Cerebellar nuclear complex (tissue), 1 donor: ENCODE measurements at places on chromosomes 5 and 9.

- no peak for DNase-seq
These were observed 41.0 kb upstream of the EGFL7 start for GRCh38 chr9:136621734-136622093.

DNA sequence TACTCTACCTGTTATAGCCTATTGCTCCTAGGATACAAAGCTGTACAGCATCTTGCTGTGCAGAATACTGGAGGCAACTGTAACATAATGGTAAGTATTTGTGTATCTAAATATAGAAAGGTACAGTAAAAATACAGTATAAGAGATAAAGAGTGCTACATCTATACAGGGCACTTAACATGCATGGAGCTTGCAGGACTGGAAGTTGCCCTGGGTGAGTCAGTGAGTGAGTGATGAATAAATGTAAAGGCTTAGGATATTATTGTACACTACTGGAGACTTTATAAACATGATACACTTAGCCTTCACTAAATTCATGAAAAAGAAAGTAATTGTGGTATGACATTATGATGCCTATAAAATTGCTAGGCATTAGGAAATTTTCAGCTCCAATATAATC lies 65.5 kb upstream of the OSMR start:
- no peak for DNase-seq

DNA sequence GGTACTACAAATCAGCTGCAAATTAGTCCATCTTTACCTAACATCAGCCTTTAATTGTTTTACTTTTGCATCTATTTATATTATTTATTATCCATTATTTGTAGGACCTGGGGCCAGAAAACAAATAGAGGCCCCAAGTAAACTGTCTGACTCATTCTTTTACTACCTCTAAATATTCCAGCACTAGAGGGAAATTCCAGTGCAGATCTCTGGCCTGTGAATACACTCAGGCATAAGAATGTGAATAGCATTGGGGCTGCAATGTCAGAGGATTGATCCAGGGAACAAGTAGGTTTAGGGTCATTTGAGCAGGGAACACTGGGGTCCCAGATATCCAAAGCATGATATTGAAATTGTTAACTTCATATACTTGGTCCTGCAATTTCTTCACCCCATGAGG lies 176.6 kb upstream of the TYRP1 start:
- DNase-seq: no peak

DNA sequence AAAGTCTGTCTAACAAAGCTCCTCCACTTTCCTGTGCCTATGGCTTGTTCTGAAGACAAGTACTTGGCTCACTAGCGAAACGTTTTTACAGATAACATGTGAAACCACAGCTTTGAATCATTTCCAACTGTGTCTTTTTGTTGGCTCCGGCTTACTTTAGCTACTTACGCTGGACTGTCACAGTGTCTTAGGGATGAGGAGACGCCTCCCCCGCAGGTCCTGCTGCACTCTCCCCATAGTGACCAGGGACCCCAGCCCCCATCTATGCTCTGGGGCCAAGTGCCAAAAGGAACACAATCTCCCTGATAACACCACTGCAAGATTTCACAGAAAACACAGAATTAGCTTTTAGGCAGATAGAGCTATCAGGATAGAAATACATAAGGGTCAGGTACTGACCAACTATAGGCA lies 219.1 kb downstream of the ADAMTS6 start:
- no peak for DNase-seq

DNA sequence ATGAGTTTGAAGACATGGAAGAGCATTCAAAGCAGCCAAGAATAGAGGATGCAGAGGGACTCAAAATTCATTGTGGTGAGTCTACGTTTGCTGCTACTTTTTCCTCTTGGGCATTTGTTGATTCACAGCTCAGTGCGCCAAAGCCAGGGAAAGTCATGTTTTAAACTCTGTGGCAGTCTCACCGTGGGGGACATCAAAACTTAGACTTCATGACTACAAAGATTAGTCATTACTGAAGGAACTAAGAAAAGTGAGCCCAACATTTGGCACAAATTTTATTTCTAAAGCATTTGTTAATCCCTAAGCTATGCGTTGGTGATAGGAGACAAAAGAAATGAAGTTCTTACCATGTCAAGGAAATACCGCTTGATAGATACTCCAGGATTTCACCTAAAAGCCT lies 73.7 kb upstream of the MTAP start:
- DNase-seq: no peak

- DNase-seq: no peak
These were observed 390.8 kb downstream of the DTWD2 start for GRCh38 chr5:118597543-118597942.

DNA sequence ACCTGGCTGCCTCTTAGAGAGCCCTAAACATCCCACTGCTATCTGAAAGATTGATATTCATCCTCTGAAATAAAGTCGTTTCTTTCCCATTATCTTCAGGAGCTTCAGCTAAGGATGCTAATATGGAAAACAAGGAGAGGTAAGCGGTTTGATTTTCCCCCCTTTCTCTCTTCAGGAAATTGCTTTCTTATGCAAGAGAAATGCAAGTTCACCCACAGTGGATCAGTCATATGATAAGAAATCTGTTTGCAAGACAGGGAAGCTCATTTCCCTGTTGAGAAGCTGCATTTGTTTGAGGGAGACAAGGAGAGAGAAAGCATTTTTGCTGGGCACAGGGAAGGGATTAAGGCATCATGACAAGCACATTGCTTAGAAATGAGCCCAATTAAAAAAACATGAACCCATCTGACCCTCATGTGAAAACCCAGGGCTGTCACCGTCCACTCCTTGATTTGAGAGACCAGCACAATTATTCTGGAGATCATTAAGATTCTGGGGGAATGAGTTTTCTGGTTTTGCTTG lies 53.7 kb upstream of the BOD1 start:
- DNase-seq: no peak

- no peak for DNase-seq
These were observed 207.3 kb downstream of the TMEM38B start for GRCh38 chr9:105901514-105902109.

GRCh38 chr5:39580702-39581453 lies 156.1 kb upstream of the DAB2 start:
- no peak for DNase-seq

DNA sequence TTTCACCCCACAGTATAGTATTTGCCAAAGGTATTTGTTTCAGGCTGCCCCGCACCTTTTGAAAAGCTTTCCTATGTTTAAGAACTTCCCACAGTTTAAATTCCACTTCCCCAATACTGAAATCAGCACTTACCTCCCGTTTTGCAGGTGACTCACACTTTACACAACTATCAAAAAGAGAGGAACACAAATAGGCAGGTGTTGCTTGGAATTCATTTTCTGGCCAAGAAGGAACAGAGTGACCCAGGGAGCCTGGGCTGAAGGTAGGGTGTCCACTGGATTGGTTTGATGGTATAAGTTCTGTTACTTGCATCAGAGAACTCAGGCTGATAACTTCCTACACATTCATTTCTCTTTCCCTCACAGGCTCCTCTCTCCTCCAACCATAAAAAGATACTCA lies 60.1 kb upstream of the SLC30A5 start:
- no peak for DNase-seq

DNA sequence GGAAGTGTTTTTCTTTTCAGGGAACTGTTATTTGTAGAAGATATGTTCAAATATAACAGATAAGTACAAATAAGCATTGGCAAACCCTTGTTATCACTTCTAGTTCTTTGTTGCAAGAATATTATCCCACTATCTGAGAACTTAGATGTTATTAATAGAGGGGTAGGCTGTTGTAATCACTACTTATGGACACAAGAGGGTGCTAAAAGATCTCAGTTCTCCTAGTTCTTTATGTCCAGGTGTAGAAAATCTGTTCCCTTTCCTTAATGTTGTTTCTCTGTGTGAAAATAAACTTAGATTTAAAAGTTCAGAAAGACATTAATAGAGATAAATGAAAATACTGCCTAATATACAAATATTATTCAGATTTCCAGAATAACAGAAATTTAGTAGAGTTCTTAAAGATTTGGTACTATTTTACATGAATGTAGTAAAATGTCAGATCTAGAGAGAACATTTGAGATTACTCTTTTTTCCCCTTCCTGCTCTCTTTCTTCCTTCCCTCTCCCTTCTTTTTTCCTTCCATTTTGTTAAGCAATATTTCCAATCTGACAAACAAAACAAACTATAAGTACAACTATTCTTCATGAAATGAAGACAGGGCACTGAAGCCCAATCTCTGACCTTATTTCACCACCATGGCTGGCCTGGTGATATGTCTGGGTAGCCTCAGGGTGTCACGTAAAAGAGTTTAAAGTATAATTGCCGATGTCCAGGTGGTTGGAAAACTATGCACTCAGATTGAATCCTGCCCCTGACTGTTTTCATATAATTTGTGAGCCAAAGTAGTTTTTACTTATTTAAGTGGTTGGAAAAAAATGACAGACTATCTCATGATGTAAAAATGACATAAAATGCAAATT lies 43.6 kb upstream of the C5orf46 start:
- no peak for DNase-seq

- no peak for DNase-seq
These were observed 411.3 kb upstream of the ARRDC3 start for GRCh38 chr5:91794455-91794854.

DNA sequence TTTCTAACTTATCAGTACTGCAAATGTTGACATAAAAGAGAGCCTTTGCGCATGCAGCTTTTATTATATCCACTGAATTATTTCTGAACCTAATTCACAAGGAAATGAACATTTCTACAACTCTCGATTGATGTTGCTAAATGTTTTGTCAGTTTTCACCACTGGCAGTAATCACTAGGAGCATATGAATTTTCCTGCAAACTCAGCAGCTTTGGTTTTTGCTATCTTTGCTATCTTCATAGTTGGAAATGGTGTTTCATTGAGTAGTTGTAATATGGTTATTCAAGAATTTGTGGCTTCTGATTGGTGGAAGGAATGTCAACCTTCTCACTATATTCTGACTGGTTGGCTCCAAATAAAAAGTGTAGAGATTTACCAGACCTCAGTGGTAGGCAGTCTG lies 8.9 kb upstream of the SHC3 start:
- no peak for DNase-seq

- no peak for DNase-seq
These were observed 3.5 kb downstream of the FBXW11 start for GRCh38 chr5:172002840-172003512.

DNA sequence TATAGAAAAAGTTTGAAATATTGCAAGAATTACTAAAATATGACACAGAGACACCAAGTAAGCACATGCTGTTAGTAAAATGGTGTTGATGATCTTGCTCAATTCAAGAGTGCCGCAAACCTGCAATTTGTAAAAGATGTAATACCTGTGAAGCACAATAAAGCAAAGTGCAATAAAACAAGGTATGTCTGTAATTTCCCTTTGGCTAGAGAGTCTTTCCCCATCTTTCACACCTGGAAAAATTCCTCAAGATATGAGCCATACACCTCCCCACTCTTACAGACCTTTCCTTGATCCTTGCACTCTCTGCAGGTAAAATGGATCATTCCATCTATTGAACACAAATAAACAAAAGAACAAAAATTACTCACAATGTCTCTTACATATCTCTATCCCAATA lies 597.8 kb downstream of the EFNA5 start:
- DNase-seq: no peak

- no peak for DNase-seq
These were observed 11.8 kb upstream of the APBA1 start for GRCh38 chr9:69683927-69684326.

DNA sequence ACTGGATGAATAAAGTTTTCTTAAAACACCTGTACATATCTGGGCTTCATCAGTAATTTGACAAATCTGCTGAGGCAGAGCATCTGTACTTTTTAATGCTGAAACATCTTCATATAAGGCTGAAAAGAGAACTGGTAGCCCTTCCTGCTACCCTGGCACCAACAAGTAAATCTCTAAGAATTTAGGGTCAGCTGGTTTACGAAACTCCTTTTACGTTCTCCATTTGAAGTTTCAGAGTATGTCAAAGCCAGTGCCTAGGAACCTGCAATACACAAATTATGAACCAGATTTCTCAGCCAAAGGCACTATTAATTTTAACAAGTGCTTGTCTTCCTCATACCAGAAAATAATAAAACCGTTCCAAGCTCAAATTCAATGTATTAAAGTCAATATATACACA lies 3.8 kb downstream of the ZFAND5 start:
- no peak for DNase-seq

- DNase-seq: no peak
These were observed 904 bp downstream of the GDNF start for GRCh38 chr5:37838933-37839341.

- no peak for DNase-seq
These were observed 21.6 kb upstream of the FBN2 start for GRCh38 chr5:128559300-128560297.

GRCh38 chr5:112594095-112594850 lies 143.4 kb upstream of the APC start:
- peak; percentile 21 for DNase-seq

DNA sequence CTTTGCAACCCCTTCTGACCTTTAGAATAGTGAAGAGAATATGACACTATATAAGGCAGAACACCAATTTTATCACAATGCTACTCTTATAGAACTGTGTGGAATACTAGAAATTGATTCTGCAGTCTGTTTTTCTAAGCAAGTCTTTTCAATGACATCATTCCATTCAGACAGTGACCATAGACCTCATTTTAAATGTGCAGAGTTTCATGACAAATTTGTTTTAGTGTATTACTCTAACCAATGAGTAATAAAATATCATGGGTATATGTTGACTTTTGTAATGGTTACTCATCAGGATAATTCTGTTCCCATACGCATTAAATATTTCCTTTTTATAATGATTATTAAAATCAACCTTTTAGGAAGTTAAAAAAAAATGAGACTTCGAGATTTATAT lies 219.9 kb downstream of the COX7C start:
- no peak for DNase-seq

DNA sequence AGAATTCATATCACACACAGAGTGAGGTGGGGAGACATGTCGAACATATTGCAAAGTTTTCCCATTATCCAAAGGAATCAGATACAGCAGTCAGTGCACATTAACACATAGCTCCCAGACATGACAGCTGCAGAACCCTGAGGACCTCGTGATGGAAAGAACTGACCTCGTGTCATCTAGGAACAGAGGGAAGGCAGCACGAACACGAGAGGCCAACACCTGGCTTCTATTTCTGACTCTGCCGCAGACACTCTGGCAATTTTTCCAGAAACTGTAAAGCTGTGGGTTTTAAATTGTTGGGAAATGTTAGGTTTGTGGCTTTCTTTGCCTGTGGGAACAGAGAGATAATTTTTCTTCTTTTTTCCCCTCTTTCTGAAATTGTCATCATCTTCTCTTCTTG lies 315.0 kb upstream of the PIK3R1 start:
- no peak for DNase-seq
